GM10248 (cell line): ENCODE measurements at places on chromosomes 2 and 18.

DNA sequence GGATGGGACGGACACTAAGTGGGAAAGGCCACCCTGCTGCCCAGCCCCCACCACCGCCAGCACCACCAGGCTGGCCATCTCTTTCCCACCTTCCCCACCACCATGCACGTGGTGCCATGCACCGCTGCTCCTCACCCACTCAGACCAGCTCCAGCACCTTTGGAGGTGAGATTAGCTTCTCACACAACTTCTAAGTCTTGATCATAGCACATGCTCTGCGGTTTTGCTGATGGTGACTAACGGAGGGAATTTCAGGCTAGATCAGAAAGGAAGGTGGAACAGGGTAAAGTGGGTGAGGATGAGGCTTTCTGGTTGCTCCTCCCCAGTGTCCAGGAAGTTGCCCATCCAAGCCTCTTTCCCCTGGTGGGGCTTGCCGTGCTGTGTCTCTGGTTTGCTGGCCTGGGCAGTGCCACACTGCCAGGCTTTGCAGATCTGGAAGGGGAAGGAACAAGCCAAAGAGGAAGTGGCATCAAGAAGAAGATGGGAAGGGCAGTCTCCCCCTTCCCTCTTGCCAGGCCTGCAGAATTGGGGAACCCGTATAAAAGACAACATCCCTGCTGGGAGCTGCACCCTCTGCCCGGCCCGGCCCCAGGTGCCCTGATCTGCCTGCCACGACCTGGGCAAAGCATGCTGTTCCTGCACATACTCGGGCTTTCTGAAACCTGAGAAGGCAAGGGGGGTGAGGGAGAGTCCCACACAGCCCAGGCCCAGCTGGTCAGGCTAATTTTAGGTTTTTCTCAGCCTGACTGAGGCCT is 44.3 kb upstream of the CAB39 start:
- peak; percentile 74 for DNase-seq

DNA sequence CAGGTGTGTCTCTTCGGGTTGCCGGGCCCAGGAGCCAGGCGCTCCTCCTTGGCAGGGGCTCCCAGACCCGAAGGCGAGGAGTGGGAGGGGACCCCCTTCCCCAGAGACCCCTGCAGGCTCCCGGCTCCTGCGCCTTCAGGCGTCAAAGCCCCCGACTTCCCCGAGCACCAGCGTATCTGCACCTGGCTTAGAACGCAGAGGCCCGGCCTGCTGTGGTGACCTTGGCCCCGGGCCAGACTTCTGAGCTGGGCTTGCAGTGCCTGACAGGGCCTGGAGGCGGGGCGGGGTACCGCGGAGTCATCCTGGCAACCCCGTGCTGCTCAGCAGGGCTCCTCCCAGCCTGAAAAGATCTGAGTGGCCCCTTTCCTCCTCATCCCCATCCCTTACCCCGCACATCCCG is 27.0 kb downstream of the SKA1 start:
- DNase-seq: no peak

DNA sequence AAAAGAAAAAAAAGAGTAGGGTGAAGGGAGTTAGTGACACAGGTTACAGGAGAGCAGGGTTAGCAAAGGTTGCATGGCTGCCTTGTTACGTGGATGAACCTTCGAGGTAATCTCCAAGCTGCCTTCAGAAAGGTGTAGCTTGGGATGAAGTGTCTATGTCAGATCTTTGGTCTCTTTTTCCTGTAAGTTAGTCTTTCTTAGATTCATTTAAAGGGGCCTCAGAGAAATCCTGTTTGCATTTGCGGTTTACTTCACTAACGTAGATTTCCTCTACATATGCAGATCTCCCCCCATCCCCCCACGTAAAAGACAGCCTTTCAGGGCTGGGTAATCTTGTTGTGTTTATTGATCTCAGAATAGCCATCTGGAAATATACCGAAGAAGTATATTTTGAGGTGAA is 83.7 kb downstream of the MTA3 start:
- DNase-seq: no peak

DNA sequence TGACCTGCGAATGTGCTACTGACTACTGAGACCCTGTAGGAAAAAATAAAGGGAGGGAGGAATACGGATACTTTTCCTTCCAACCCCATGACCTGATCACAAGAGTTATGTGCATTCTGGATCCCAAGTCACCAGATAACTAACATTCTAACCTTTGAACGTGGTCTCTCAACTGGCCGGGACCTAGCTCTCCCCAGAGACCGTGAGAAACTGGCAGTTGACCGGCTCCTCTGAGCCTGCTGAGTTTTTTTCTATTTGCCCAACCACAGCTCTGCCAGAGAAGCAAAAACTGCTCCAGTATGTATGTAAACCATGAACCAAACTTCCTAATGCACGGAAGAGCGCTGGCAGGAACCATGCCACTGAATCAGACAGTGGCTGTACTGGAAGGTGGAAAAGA is 47.5 kb upstream of the PTMA start:
- DNase-seq: no peak

- no peak for DNase-seq
Observed at GRCh38 chr2:28415010-28415409, 22.4 kb downstream of the FOSL2 start.

DNA sequence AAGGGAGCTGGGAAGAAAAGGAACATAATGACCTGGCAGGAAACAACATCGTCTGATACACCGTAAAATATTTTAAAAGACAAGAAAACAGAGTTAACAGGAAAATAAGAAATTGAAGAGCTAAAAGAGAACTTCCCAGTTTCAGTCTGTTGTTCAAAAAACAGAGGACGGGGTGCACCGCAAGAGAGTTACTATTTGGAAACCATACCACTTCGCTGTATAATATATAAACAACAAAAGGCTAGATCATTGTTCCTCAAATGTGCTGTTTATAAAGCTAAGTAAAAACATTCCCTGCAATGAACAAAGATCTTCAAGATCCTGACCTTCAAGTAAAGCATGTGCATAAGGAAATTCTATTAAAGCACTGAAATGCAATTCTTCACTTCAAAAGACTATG is 2.1 kb downstream of the PPP3R1 start:
- no peak for DNase-seq

DNA sequence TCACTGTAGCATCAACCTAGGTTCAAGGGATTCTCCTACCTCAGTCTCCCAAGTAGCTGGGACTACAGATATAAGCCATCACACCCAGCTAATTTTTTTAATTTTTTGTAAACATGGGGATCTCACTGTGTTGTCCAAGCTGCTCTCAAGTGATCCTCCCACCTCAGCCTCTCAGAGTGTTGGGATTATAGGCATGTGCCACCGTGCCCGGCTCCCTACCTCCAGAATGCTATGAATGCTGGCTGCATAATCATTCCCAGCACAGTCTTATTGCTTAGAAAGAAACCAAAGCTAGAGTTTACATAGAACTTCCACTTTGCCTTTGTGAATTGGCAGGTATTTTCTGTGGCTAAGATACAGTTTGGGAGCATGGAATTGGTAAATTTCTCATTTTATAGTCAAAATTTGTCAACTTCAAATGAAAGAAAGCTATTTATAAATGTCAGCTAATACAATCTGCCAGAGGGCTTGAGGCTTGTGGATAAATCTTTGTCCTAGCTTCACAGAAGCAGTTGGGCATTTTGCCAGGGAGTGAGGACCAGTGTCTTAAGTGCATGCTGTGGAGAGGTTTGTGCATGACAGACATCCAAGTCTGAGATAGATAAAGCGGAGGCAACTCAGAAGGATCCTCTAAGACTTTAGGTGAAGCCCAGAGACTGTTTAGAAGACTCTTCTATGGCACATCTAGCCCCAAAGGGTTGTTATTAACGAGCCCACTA is 175.4 kb downstream of the ANTXR1 start:
- no peak for DNase-seq

GRCh38 chr2:135798762-135799161 is 38.2 kb downstream of the LCT start:
- no peak for DNase-seq

- no peak for DNase-seq
Observed at GRCh38 chr2:146135245-146135644, 1615.3 kb upstream of the ZEB2 start.

DNA sequence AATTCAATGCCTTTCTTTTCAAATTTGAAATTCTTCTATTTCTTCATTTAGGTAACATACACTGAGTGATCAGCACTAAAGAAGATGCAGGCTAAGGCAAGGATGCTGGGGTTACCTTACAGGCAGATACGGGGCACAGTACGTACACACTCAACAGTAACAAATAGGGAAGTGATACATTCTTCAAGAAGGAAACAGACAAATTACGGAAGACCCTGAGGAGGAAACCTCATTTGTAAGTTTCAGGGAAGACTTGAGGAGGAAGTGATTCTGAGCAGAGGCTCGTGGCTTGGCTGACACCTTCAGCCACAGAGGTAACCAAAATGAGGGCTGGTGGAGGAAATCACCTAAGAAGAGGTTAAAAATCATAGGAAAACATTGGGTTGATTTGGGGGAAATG is 1108.3 kb upstream of the KLHL29 start:
- no peak for DNase-seq

DNA sequence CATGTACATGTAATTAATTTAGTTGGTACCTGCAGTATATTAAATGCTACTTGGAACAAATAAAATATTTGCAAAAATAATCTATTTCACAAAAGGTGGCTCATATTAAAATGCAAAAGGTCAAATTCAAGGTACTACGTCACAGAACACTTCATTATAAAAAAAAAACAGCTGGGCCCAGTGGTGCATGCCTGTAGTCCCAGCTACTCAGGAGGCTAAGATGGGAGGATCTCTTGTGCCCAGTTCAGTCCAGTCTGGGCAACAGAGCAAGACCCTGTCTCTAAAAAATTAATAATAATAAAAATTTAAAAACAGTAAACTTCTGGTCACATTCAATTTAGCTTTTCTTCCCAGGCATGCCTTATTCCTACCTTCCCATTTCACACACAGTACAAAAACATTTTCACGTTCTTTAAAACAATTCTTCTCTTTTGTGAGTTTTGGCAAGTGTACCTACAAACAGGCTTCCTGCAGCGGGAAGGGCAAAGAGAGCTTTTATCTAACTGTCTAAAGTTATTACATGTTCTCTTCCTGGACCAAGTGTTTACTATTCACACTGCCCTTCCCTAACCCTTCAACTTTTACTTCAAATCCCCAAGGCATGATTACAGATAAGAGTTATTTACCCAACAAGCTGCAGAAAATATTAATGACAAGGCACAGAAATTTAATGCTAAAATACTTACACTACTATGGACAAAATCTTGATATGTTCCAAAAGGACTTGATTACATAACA is 10.7 kb downstream of the BAZ2B start:
- no peak for DNase-seq

DNA sequence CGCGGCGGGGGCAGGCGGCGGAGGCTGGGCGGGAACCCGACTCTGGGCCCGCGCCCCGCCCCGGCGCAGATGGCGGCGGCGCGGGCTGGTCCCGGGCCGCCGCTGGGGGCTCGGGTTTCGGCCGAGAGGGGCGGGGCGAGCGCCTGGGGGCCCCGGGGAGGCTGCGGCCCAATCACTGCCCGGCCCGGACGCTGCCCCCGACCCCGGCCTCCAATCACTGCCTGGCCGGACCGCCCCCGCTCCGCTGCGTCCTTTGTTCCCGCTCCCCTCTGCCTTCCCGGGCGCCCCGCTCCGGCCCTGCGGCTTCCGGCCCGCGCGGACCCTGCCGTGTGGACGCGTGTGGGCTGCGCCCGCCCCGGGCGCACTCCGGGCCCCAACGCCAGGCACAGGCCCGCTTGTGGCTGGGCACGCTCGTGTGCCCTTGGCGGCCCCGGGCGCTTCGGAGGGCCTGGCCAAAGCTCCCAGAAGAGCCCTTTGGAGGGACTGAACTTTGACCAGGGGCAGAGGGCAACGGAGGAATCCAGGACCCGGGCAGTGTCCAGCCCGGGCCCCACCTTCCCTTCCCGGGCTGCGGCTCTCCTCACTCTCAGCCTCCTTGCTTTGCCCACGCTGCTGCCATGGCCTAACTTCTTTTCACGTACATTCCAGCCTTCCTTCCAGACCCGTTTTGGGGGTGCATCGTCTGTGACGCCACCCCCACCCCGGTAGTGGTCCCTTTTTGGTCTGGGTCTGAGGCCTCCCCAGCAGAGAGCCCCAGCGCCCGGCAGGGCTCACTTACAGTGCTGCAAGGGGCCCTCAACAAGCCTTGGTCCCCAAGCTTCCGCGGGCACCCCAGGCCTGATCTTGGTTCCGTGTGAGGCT is 27.1 kb upstream of the PTMA start:
- peak; percentile 95 for DNase-seq

DNA sequence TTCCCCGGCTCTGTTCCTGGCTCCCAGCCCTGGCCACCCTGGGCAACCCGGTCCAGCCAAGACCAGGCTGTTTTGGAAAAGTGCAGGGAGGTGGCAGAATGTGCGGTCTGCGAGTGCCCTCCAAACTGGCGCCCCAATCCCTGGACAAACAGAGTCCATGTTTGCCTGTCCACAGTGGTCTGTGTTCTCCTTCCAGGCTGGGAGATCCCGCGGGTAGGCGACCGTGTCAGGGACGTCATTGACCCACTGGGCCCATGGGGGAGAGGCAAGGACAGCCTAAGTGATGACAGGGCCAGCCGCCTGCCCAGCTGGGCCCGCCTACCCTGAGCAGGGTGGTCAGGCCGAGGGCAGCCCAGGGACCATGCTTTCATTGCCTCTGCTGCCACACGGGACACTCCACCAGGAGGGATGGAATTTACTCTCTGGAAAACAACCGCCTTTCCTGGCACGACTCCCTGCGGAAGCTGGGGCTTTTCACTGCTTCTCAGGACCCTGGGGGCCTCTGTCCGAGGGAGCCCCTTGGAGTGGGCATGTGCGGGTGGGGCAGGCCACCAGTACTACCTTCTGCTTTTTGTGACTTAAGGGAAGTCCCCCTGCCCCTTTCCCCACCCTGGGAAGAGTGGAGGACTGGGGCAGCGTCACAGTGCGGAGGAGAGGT is 20.1 kb downstream of the CYP26B1 start:
- no peak for DNase-seq

GRCh38 chr2:179307616-179308371 is 43.2 kb upstream of the SESTD1 start:
- DNase-seq: no peak

- no peak for DNase-seq
Observed at GRCh38 chr2:138059487-138060300, 95.4 kb downstream of the HNMT start.

DNA sequence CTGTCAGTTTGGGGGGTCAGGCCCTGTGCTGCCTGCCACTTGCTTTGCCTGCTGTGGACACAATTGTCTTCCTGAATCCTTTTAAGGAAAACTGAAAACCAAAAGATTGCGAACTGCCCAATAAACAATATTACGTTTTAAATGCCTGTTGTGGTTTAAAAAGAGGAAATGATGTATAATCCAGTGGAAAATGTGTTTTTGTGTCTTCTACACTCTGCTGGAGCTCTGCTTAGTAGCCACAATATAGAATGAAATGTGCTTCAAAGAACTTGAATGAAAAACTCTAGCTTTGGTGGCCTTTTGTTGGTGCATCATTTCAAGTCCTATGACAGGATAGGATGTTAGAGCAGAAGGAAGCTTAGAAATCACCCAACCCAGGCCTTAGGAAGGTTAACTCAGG is 23.2 kb upstream of the CABYR start:
- DNase-seq: no peak

GRCh38 chr2:112154246-112155117 is 16.3 kb downstream of the FBLN7 start:
- DNase-seq: no peak

DNA sequence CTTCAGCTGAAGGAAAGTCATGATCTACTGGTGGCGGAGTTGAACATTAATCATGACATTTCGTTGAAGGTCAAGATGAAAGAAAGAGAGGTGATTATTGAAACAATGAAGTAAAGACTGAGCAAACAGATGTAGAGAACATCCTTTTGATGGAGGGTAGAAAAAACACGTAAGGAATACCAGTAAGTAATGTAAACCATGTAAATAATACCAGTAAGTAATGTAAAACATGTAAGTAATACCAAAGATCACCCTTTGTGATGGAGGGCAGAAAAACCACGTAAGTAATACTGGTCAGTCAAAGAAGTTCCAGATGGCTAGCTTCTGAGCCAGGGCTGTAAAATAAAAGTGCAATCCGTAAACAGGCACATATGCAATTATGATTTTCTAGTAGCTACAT is 1387.7 kb downstream of the SUCLG1 start:
- DNase-seq: no peak
